Globus pallidus (tissue), 1 donor: ENCODE measurements at places on chromosomes 4 and X.

GRCh38 chr4:99861120-99861905 lies 32.9 kb downstream of the LAMTOR3 start:
- DNase-seq = no peak

GRCh38 chrX:13590207-13590606 lies 20.8 kb downstream of the EGFL6 start:
- no peak for DNase-seq

GRCh38 chr4:82268050-82268825 lies 105.6 kb downstream of the HNRNPD start:
- DNase-seq = peak; percentile 76

DNA sequence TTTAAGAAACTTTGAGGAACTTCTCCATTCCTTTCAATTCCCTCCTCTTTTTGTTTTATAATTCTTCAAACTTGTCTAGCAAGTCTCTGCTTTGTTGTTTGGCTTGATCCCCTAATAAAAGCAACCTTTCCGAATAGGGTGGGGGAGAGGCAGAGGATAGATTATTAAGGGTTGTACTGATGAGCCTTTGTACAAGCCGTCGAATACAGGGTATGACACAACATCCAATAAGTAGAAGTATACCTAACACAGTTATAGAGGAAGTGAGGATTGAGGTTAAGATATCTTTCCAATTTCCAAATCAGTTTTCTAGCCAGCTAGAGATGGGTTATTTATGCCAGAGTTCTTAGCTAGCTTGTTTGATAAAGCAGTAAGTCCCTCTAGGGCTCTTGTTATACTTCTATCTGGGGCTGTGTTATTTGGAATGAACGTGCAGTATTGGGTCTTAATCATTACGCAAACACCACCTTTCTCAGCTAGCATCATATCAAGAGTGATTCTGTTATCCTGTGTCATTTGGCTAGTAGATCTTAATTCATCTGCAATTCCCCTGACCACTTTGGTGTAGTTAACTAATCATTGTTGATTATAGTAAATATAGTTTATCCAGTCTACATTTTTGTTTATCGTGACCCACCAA lies 18.5 kb downstream of the METAP1 start:
- no peak for DNase-seq

DNA sequence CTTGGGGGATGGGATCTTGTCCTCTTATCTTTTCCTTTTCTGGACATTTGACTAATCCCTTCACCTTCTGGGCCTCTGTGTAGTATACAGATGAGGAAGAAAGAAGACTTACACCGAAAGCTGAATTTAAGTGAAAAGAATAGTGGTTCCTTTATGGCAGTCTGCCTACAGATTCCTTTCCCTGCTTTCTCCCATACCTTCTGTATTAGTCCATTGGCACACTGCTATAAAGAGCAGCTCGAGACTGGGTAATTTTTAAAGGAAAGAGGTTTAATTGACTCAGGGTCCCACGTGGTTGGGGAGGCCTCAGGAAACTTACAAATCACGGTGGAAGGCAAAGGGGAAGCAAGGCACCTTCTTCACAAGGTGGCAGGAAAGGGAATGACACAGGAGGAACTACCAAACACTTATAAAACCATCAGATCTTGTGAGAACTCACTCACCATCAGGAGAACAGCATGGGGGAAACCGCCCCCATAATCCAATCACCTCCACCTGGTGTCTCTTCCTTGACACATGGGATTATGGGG lies 34.0 kb upstream of the CD38 start:
- no peak for DNase-seq
